CD4-positive, alpha-beta memory T cell (primary cell): ENCODE measurements at places on chromosomes 2 and 18.

GRCh38 chr2:173239644-173240043 is 115.0 kb upstream of the CDCA7 start:
- DNase-seq, result no peak

- DNase-seq, result peak; percentile 75
Measured at GRCh38 chr2:227848586-227848985, 22.8 kb upstream of the DAW1 start.

GRCh38 chr2:30361751-30362394 is 85.2 kb upstream of the LCLAT1 start:
- no peak for DNase-seq

DNA sequence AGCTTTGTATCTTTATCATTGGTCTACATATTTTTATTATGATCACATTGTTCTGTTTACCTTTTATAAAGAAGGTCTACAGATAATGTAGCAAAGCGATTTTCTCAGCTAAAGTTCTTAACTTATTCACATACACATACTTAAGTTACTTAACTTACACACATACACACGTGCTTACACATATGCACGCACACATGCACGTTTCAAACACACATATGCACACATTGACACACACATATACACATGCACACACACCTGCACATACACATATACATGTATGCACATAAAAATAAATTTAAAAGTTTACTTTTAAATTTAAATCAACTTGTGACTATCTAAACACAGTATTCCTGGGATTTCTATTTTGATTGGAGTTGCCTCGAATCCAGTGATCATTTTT is 1204.5 kb upstream of the SLC39A10 start:
- DNase-seq, result no peak

GRCh38 chr2:161946489-161947107 is 127.4 kb downstream of the DPP4 start:
- DNase-seq, result no peak

DNA sequence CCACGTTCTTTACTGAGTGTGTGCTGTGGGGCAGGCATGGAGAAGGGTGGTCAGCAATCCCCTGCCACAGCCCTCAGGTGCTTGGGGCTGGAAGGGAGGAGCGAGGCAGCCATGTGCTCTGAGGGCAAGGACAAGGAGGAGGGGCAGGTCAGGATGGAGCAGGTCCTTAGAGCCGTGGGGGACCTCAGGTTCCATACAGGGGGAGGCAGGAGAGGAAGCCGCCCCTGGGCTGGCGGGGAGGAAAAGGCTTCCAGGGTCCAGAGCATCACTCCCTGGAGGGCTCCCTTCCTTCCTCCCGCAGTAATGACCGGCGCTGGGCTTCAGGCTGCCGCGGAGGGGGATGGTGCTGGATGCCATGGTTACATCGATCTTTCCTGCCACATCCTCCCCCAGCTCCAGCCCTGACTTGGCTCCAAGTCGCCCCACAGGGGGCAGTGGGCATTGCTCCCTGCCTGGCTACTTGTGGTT is 6.6 kb downstream of the GAREM2 start:
- no peak for DNase-seq
